ENCODE measurements at places on chromosomes 5 and 9.

- DNase-seq: no peak
Measured at GRCh38 chr9:84436386-84437109, 96.0 kb upstream of the SLC28A3 start.

DNA sequence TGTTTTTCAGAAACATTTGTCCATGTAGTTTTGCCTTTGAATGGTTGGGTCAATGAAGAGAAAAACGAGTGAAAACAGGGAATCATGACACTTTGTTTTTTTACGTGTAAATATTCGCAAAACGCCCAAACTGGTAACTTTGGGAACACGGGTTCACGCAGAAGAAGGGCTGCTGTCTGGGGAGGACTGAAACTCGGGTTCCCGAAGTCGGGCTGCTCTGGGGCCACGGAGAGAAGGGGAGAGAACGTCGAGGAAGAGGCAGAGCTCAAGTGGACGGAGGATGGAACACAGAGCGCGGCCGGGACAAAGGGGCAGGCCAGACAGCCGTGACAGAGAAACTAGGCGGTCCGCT is 478 bp upstream of the SETD9 start:
- DNase-seq: no peak

- no peak for DNase-seq
Measured at GRCh38 chr9:5587024-5587423, 41.9 kb upstream of the RIC1 start.

DNA sequence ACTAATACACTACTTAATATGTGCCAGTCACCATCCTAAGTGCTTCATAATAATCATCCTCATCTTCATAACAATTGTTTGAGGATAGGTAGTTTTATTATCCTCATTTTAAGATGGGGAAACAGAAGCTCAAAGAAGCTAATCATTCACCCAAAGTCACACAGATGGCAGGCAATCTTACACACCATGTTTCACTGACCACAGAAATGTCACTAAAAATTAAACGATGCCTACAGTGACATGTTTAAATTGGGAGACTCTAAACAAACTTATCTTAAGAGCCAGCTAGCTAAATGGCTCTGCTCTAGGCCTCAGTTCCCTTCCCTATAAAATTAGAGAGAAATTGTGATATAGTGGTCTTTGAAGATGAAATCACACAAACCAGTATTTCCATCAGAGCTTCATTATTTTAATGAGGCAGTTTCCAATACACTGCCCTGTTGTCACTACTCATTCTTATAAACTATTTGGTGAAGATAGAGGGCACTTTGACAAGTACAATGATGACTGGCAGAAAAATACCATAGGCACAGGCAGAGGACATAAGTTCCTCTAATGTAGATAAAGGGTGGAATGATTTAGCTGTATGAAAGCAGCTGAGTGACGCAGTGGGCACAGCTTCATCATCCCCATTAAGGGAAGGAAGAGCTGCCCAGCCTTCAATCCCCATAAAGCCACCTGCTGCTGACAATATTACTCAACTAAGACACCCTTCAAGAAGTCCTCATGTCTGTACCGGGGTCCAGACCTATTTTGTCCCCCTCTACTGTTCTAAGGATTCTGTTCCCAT is 224.1 kb downstream of the ACTL7B start:
- no peak for DNase-seq

DNA sequence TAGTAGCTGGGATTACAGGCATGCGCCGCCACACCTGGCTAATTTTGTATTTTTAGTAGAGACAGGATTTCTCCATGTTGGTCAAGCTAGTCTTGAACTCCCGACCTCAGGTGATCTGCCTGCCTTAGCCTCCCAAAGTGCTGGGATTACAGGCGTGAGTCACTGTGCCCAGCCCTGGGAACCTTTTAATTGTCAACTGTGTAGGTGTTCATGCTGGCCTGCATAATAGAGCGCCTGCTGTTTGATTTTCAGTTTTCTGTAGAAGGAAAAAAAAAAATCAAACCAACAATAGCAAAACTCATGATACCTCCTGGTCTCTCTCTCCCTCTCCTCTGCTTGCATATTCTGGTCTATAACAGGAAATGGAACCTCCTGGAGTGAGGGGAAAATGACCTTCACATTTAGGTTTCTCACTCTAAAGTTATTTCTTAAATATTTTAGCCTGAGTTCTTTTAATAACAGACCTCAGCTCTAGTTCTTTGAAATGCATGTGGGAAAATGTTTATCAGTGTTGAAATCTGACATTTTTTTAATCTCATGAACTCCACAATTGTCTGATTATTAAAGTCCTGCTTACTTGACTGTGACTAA is 51.7 kb downstream of the EXOSC2 start:
- no peak for DNase-seq

- no peak for DNase-seq
Measured at GRCh38 chr5:150506571-150507473, 1.1 kb upstream of the NDST1 start.

DNA sequence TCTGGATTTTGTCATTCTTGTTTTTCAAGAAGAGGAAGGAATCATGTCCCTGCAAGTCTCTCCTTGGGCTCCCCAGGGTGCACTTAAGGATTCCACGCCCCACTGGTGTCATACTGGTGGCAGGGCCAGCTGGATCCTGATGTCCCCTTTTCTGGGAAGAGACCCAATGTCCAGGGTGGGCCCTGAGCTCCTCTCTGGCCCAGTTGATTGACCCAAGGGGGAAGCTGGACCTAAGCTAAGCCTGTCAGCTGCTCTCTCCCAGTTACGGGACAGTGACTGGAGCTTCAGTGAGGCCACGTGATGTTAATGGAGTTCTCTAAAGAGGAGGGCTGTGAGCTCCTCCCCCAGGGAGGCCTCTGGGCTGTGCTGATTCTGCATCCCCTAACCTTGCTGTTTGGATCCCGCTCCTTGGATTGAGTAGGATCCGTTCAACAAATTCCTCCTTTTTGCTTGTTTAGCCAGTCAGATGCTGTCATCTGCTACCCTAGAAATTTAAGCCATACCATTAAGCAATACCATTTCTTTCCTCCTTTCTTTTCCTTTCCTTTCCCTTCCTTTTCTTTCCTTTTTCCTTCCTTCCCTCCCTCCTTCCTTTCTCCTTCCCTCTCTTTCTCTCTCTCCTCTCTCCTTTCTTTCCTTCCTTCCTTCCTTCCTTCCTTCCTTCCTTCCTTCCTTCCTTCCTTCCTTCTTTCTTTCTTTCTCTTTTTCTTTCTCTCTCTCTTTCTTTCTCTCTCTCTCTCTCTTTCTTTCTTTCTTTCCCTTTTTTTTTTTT is 17.2 kb downstream of the NKX2-5 start:
- DNase-seq: no peak

GRCh38 chr9:70415041-70415440 is 584 bp upstream of the KLF9 start:
- no peak for DNase-seq

- no peak for DNase-seq
Measured at GRCh38 chr9:130034570-130034969, 8.4 kb downstream of the FNBP1 start.

- no peak for DNase-seq
Measured at GRCh38 chr5:168612996-168613395, 33.8 kb upstream of the PANK3 start.

GRCh38 chr9:87810679-87811178 is 71.9 kb upstream of the SPATA31E1 start:
- no peak for DNase-seq

GRCh38 chr5:119049824-119050449 is 20.9 kb upstream of the DMXL1 start:
- no peak for DNase-seq

- no peak for DNase-seq
Measured at GRCh38 chr9:92711844-92712243, 41.9 kb upstream of the IPPK start.

DNA sequence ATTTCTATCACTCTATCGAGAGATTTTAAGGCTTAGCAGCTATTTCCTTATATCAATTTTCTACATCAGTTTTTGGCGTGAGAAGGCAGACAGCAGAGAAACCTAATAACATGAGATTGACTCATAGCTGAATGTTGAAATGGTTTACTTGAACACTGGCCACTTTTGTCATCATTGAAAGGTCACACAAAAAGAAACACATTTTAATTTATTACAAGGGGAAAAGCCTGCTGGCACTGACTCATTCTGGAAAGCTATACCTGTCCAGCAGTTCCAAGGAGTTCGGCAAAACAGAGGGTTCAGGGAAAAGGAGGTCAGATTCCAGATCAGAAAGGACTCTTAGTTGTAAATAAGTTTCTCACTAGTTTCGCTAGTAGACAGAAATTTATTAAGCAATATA is 566.4 kb downstream of the DNAH5 start:
- DNase-seq: no peak

- DNase-seq: no peak
Measured at GRCh38 chr5:168390491-168390890, 95.8 kb upstream of the RARS1 start.

DNA sequence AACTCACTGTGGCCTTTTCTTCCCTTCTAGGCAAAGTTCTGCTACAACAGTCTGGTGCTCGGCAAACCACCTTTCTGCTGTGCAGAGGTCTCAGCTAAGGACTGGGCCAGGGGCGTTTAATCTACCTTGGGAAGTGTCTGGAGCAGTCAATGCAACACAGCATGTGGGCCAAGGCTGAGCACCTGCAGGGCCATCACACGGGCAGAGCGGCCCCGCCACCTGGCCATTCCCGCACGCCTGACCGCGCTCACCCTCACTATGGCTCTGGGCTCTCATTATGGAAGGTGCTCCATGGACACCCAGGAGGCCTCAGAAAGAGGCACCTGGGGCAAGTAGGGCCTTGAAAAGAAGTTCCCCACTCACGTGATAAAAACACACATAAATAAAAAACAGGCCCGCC is 65.7 kb upstream of the TBC1D9B start:
- no peak for DNase-seq

- DNase-seq: no peak
Measured at GRCh38 chr5:128341056-128341455, 197.0 kb downstream of the FBN2 start.

GRCh38 chr5:35302544-35302943 is 72.3 kb upstream of the PRLR start:
- DNase-seq: no peak

DNA sequence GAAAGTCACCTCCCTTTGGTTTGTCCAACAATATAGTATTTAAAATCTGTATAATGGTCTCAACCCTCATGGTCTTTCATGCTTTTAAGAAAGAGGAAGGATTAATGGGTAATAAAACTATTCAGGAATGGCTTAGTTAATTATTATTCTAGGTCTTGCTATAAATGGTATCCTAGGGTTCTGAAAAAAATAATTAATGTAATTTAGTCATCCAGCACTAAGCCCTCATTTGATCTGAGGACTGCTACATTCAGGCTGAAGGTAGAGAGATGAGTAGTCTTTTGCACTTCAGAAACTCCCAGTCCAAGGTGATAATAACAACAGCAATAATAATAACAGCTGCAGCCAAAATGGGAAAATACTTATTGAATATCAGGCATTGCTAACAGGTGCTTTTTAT is 2.6 kb downstream of the ANKRD55 start:
- no peak for DNase-seq

DNA sequence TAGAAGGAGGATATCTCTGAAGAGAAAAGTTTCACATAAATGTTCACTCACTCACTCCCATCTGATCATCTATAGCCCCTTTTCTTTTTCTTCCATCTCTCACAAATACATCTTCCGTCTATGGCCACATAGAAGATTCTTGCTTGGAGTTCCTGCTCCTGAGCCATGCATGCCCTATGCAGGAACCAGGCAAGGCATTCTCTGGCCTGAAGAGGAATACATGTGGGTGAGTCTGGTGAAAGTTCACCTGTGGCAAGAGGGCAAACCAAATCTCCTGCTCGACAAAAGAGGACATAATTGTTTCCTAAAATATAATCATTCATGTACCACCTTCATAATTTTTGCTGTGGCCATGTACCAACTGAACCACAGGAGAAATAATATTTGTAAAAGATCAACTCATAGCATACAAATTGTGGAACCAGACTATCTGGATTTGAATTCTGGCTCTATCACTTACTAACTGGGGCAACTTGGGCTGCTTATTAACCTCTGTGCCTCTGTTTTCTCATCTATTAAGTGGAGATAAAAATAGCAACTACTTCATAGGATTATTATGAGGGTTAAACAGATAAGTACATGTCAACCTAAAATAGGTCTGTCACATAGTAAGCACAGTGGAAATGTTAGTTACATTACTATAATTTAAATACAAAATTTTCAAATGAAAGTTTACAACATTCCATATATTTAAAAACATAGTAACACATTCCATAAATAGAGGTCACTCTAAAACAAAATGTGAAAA is 121.2 kb upstream of the NFIB start:
- no peak for DNase-seq

DNA sequence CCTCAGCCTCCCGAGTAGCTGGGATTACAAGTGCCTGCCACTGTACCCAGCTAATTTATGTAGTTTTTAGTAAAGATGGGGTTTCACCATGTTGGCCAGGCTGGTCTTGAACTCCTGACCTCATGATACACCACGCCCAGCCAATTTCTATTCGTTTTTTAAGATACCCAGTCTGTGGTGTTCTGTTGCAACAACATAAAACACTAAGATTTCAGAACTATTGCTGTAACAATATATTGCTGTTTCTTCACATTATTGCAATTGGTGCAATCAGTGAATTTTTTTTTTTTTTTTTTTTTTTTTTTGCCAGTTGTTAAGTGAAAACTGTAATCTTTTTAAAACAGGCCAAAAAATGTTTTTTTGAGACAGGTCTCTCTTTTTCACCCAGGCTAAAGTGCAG is 9.9 kb downstream of the SRP19 start:
- DNase-seq: no peak

DNA sequence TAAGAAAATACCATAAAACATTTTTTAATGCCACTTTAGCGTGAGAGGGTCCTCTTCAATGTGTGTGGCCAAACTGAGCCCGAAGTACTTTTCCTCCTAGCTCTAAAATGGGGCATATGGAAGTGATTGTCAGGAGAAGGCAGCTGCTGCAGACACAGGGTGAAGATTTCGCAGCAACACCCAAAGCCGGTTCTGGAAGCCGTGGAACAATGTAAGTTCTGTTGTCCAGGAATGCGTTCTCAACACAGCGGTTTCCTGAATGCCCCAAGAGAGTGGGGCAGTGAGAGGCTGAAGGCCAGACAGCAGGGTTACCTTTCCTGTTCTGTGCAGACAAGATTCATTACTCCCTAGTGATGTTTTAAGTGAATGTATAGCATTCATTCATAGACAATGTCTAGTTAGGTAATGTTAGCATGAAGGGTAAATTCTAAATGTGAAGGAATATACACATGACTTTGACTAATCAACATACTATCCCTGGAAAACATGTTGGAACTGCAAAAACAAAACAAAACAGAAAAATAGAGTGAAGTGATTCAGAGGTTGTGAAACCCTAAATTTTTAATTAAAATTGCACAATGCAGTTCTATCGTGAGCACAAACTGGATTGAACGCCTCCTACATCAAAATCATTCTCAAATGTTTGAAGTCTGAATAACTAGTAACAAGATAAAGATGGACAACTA is 197.0 kb upstream of the SEMA6A start:
- no peak for DNase-seq

DNA sequence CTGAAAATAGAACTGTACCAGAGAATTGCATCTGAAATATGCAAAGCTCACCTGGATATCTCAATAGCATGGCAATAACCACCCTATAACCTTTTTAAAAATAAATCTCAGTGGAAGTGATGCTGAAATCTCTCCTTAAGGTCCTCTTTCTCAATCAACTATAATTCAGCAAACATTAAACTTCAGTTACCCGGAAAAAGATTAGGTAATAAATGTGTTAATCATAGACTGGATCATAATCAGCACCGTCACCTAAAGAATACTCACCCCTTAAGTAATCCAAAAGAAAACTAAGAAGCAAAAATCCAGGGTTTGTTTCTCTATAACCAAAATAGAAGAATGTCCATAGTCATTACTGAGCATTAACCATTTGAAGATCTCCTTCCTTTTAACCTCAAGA is 44.3 kb upstream of the DENND4C start:
- no peak for DNase-seq

Data from stimulated activated CD4-positive, alpha-beta T cell treated with anti-CD3 and anti-CD28 coated beads, TNF-alpha, amount 100 ng/mL, for 24 hours (primary cell).